EH (cell line): ENCODE measurements at places on chromosomes 1 and 21.

DNA sequence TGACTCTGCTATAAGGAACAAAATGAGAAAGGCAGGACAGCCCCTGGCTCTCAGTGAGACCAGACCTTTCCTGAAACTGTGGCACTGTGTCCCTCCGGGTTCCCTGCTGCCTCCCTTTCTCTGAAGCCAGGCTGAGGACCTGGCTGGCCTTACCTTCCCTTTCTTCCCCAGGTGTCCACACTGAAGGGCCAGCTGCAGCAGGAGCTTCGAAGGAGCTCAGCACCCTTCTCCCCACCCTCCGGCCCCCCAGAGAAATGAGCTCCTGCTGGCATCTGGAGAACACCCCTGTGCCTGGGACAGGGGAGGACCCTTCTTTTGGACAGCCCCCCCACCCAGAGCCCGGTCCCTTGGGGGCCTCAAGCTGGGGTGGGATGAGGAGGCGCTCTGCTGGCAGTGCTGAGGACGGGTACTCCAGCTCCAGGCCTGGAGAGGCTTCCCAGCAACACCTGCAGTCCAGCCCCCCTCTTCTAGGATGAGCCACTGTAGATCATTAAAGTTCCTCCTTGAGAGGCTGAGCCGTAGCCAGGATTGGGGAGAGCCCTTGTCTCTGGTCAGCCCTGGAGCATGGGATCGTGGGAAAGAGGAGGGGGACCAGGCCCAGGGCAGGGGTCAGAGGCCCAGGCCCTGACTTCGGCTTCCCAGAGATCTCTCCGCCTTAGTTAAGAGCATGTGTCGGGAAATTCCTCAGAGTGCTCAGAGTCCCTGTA, 8.1 kb downstream of the MFAP2 start:
- no peak for DNase-seq

- DNase-seq: no peak
Measured at GRCh38 chr21:41119901-41120300, 48.1 kb upstream of the BACE2 start.

- peak; percentile 71 for DNase-seq
Measured at GRCh38 chr1:17423781-17424245, 15.7 kb downstream of the RCC2 start.

DNA sequence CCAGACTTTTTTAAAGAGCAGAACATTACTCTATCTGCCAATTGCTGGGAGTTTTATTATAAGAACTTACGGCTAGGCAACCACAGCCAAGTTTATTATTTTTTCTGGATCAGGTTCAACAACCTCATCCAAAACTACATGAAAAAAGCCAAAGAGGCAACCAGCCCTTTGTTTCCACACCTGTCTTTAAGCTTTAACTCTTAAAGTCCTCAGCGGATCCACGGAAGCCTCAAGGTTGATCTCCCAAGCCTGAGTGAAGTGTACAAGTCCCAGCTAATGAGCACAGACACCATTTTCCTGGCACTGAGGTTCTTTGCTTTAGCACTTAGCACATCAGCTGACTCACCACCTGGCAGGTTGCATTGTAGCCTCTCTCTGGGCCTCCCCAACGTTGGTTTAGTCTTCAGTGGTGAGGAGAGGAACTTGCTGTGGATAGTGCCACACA, 143.1 kb downstream of the TGFBR3 start:
- peak; percentile 48 for DNase-seq

DNA sequence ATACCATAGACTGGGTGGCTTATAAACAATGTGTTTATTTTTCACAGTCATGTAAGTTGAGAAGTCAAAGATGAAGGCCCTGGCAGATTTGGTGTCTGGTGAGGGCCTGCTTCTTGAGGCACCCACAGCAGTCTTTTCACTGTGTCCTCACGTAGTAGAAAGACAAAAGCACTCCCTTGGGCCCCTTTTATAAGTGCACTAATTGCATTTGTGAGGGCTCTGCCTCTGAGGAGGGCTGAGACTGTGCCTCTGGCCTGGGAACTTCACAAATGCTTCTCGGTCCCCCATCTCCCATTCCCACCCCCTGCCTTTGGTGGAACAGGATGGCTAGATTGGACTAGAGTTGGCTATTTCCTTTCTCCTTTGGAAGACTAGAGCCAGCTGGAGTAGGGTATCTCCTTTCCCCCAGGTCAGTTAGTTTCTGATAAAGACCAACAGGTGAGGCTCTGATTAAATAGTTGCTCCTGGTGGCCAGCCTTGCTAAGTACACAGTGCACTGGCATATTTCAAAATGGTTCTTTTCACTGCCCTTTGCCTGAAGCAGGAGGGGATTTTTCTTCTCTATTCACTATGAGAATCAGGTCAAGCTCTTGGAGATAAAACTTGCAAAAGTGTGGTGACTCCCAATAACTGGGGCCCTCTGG, 82.9 kb downstream of the PLPPR4 start:
- no peak for DNase-seq

GRCh38 chr1:185699874-185700273, 34.3 kb upstream of the HMCN1 start:
- DNase-seq: no peak

DNA sequence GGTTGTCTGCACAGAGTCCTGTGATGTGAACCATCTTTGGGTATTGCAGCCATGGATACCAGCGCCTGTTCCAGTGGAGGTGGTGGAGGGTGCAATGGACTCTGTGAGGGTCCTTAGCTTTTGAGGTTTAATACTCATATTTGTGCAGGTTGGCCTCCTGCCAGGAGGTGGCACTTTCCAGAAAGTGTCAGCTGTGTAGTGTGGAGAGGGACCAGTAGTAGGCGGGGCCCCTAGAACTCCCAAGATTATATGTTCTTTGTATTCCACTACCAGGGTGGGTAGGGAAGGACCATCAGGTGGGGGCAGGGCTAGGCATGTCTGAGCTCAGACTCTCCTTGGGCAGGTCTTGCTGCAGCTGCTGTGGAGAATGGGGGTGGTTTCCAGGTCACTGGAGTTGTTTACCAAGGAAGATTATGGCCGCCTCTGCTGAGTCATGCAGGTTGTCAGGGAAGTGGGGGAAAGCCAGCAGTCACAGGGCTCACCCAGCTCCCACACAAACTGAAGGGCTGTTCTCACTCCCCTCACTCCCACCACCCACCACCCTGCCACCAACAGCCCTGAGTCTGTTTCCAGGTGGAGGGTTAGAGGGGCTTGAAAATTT, 31.2 kb upstream of the ZNF678 start:
- no peak for DNase-seq
